ENCODE measurements at places on chromosomes 3 and 15. TPM values are rescaled to one million over a fixed set of nuclear protein-coding genes. Genes with fewer than 3 reads are reported as not detected.

Gene MITF
- total RNA-seq: 4.4 TPM

Gene SPESP1
- total RNA-seq: 0.87 TPM

Gene SCN5A
- total RNA-seq: 5.9 TPM

Gene PAQR5
- not detected for total RNA-seq

Gene GOLGA8J
- total RNA-seq: not detected

Gene BCL6
- total RNA-seq: 1.5 TPM

Gene TICRR
- total RNA-seq: 0.40 TPM

Gene CHST2
- 3.7 TPM for total RNA-seq

Gene CPLX3
- total RNA-seq: not detected

Gene ECE2
- total RNA-seq: not detected

Gene VIPR1
- total RNA-seq: not detected

Gene TMEM207
- total RNA-seq: not detected

Gene CPEB1
- total RNA-seq: under 0.01 TPM

Gene GRK7
- not detected for total RNA-seq

- DNase-seq: peak; percentile 39
Observed at GRCh38 chr3:37144806-37145205, 29.6 kb downstream of the LRRFIP2 start.

- no peak for DNase-seq
Observed at GRCh38 chr3:29255854-29256696, 24.8 kb upstream of the RBMS3 start.

DNA sequence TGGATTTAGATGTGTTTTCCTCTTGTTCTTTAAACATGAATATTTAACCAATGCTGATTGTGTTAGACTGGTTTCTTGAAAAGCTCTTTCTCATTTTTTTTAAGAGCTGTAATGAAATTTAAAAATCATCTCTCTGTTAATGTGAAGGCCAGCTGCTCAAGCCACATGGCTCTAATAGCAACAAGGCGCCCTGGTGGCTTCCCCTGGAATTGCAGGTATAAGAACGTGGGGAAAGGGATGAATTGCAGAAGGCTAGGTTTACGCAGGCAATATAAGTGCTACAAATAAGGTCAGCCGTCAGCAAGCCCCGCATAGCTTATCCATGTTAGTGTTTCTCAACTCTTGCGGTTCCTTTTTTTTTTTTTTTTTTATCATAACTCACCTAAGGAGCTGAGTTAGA, 108.5 kb downstream of the SAMMSON start:
- DNase-seq: peak; percentile 16

GRCh38 chr15:61621146-61621545, 392.0 kb upstream of the RORA start:
- DNase-seq: peak; percentile 18

GRCh38 chr3:159859424-159859823, 129.2 kb upstream of the IL12A start:
- DNase-seq: no peak

GRCh38 chr15:76756381-76756780, 148.8 kb downstream of the SCAPER start:
- DNase-seq: no peak

DNA sequence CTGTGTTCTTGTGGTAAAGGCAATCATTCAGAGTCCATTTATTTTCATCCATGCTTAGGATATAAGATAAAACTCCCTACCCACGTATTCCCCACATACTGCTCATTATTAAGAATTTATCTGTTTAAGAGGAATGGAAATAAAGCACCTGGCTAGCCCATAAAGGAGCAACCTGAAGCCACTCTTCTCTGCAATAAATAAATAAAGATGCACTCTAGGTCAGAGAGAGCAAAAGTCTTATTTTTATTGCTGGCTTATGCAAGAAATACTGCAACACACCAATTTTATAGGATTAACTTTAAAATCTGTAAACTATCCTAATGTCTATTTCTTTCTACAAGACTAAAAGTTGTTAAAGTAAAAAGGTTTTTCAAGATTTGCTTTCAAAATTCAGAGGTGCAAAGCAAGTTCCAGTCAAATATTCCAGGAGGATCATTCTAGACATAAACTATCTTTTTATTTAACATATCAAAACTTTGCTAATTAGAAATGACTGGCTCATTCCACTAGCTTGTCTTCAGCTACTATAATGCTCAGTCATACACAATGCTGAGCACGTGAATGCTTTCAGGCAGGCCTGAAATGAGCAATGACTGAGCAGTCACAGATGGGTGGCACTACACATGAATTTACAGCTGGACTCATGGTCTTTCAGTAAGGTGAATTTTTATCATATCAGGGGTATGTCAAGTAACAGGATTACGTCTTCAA, 7.1 kb downstream of the TJP1 start:
- peak; percentile 76 for DNase-seq

DNA sequence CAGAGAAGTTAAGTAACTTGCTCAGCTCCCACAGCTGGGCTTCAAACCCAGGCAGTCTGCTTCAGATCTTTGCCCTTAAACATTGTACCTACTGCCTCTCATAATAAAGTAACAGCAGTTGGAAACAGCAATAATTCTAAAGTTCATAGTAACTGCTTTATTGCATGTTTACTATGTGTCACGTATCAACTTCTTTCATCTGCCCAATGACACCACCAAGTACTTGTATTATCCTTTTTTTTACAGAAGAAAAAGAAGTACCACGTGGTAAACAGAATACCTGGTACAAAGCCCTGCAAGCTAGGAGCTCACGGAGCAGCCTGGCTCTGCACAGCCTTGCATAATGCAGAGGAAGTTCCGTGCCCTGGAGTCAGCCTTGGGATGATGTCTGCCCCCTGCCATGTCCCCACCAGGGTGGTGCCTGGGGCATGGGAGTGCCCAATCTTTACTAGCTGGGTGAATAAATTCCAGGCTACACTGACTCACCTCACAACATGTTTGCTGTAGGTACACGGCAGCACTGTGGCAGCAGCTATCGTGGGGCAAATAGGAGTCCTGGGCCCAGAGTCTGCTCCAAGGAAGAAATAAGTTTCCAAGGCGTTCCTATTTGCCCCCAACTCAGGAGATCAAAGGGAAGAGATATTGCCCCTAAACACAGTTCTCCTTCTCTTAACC, 77.2 kb downstream of the LDHAL6B start:
- no peak for DNase-seq

DNA sequence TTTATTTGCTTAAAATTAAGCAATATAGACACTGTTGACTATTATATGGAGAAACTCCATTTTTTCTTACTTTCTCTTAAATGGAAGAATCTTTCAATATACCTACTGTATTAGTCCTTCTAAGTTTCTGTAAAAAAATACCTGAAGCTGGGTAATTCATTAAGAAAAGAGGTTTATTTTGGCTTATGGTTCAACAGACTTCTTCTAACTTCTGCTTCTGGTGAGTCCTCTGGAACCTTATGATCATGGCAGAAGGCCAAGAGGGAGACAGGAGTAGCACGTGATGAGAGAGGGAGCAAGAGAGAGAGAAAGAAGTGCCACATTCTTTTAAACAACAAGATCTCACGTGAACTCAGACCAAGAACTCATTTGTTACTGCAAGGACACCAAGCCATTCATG, 573.3 kb downstream of the MCTP2 start:
- no peak for DNase-seq

DNA sequence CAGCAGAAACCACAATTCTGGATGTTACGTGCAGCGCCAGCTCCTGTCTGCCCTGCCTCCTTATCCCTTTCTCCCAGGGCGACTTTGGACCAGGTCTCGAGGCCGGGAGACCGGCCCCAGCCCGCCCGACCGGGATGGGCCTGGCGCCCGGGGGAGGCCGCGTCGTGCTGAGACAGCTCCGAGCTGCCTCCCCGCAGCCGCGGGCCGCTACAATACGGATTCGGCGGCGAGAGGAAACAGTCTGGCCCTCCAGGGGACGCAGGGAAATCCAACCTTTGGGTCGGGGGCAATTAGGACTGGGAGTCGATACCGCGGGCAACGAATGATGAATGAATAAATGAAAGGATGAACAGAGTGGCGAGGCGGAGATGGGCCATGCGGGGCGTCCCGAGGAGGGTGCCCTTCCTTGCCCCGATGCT, 537 bp downstream of the GRAMD2A start:
- DNase-seq: no peak

DNA sequence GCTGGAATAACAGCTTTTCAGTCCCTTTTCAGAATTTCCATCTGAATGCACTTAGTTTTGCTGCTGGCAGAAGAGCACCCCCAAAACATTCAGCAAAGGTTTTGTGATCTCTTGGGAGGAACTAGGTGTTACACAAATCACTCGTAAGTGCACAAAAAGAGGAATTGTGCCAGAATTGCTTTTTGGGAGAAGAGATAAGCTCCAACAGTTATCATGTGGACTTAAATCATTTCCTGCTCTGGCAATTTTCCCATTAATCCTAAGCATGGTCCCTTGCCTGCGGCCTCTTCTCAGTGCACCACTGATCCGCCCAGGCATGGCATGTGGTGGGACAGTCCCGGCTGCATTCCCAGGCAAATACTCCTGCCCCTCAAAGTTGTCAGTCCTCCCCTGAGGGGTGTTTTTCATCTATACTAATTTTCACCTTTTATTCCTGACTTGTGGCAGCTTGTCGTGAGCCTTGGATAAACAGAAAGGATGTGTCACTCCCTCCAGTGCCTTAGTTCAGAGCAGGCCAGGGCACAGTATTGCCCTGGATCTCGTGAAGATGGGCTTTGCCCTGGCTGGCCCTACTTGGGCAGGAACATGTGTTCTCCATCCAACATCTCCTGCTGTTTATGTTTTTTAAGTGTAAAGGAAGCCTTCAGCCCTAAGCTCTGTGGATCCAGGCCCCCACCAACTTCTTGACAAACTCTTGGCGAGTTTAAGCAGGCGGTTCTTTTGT, 44.6 kb upstream of the VILL start:
- peak; percentile 78 for DNase-seq

GRCh38 chr15:100942656-100943425, 23.7 kb downstream of the LRRK1 start:
- no peak for DNase-seq

DNA sequence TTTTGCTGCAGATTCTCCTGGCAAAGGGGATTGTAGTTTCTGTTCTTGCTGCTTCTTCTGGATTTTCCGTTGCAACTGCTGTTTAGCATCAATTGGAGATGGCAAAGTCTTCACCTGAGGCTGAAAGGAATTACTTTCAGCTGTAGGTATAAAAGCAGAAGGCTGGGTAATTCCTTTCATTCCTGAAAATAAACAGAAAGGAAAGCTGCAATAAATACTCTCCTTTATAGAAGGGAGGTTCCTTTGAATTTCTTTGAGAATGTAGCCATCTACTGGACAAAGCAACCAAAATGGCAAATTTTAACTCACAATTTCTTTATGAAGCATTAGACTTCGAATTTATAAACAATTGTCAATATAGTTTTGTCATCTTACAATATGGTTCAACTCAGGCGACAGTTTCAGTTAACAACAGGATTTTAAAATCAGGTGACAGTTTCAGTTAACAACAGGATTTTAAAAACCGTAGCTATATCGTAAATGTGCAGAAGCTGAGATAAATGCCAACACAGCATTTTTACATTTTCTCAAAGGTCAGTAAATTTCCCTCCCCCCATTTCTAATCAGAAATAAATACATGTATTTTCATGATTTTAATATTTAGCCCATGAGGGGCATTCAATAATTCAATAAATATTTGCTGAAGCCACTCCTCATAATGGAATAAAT, 104.9 kb upstream of the NEDD4 start:
- no peak for DNase-seq

DNA sequence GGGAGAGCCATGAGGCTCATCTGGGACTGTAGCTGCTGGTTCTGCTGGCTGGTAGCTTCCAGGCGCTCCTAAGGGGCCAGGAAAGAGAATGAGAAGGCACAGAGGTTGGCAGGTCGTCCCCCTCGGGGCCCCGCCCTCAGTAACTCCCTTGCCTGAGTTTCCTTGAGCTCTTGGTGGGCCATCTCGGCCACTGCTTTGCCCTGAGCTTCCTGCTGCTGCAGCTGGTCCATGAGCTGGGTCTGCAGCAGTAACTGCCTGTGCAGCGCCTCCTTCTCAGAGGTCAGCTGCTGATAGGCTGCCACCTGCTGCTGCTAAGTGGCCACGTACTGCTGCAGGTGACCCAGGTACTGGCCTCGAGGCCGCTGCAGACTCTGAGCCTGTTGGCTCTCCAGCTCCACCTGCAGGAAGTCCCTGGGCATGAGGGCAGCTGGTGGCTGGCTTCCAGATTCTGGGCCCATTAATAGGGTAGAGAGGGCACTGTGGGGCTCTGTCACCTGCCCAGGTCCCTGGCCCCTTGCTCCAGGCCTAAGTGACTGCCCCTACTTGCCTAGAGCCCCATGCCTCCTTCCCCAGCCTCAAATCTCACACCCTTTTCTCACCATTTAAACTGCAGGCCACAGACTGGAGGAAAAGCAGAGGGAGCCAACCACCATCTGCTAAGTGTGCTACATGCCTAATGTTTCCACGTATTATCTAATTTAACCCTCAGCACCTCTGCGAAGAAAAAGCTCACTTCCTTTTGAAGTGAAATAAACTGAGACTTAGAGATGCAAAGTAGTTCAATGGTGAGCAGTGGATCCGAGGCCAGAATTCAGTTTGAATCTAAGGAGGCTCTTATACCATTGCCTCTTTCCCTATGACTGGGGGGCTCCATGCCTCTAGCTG, 10.8 kb upstream of the VPS33B start:
- DNase-seq: peak; percentile 61

DNA sequence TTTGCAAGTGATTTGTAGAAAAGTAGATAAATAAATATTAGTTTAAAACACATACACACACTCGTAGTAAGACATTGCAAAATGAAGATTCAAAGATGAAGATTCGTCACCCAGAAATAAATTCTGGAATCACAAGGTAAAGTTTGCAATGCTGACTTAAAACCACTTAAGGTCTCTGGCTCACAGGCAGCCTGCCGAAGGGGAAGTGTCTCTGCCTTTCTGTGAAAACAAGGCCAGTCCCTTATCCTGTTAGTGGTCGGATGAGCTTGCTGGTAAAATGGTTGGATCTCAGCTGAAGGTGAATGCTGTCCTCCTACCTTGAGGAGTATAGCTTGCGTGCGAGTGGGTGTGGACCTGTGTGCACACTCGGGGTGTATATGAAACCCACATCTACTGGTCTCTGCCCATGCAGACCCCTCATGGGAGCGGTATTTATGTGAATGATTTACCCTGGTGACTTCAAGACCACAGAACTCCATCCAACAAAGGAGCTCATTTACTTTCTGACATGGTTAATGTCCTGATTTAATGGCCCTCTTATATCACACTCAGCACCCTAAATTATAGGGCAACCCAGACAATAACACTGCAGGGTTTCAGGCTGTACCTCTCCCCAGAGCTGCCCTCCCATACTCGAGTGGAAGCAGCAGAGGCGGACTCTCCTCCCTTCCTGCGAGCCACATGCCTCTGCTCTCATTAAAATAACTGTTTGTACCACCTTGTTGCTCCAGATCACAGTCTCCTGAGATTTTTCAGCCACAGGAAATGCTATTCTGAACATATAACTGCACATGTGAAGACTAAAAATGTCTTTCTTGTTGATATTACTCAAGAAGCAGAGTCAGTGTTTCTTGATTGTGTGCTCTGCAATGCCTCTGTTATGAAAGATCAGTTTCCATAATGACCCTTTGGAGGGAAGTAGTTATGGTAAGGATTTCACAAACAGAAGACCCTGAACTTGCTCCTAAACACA, 45.9 kb upstream of the ALDH1A3 start:
- no peak for DNase-seq

- no peak for DNase-seq
Observed at GRCh38 chr3:157692468-157692867, 189.3 kb upstream of the VEPH1 start.
